Left renal pelvis (tissue), 4 donors: ENCODE measurements at places on chromosomes 5 and 9. TPM values are rescaled to one million over a fixed set of nuclear protein-coding genes. Genes with fewer than 3 reads are reported as not detected.

ADAMTSL2 gene
- polyA plus RNA-seq: 1.9 TPM

TNIP1 gene
- 47.0 TPM for polyA plus RNA-seq

DNA sequence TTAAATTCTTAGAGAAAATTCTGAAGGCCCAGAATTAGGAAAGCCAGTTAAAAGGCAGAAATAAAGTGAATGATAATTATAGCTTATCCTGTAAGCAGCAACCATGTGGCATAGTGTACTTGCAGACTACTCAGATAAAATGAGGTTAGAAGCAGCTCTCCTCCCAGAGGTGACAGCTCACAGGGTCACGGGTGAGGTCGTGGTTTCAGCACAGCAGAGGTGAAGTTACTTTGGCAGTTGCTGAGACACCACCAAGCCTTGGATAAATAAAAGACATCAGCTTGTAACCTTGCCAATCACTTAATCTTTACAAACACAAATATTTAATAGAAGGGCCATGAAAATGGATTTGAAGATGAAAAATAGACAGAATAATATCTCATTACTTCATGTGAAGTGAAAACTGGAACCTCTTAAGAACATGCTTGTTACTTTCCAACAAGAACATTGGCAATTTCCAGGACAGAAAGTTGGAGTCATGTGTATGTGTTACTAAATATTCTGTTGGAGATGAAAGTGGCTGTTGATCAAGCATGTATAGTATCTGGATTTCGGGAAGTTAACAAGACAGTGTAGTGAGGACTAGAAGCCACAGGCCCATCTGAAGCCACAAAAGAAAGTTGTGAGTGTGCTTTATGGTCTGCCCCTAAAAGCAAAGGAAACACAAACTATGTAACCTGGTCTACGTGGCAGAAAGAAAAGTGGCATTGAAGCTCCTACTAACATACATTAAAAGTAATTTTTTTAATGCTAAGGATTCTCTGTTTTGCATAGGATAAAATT is 134.4 kb downstream of the ERCC6L2 start:
- DNase-seq: no peak

GRCh38 chr5:177311392-177311722 is 341 bp downstream of the MXD3 start:
- no peak for DNase-seq
